ENCODE measurements at places on chromosomes 2 and 18. TPM values are rescaled to one million over a fixed set of nuclear protein-coding genes. Genes with fewer than 3 reads are reported as not detected.
A peak's percentile ranks its signal among the peaks of the same experiment; 100 is the strongest.

DNA sequence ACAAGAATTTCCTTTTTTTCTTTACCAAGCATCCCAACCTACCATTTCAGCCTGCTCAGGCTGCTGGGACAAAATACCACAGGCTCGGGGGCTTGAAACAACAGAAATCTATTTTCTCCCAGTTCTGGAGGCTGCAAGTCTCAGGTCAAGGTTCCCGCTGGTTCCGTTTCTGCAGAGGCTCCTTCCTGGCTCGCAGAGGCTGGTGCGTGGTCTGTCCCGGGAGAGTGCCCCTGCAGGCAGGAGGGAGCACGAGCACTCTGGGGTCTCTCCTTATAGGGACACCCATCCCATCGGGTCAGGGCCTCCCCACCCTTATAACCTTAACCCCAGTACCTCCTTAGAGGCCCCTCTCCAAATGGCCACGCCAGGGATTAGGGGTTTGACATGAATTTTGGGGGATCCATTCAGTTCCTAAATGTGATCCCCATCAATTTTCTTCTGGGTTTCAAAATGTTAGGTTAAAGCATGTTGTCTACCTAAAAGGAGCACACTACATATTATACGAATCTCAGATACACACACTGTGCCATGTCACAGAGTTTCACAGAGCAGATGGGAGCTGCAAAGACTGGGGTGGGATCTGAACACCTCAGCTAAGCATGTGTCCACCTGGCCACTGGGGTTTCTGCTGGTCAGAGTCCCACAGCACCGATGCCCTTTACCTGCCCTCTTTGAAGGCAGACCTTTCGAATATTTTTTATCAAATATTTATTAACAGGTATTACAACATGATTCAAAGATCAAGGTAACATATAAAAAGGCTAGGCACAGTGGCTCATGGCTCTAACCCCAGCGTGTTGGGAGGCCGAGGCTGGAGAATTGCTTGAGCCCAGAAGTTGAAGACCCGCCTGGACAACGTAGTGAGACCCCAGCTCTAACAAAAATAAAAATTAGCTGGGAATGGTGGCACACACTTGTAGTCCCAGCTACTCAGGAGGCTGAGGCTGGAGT is 17.6 kb upstream of the ADI1 start:
- DNase-seq: no peak
- peak overlapping the region; percentile 33 for H3K4me3 ChIP-seq
- peak overlapping the region; percentile 90 for H3K27ac ChIP-seq
- peaks cover 42% of the 10 kb centered on the region for H3K4me1 ChIP-seq
- no peaks in the 10 kb centered on the region for H3K27me3 ChIP-seq

- H3K4me1 ChIP-seq: no peaks in the 10 kb centered on the region
- no peak overlapping the region for H3K27ac ChIP-seq
- DNase-seq: no peak
- H3K36me3 ChIP-seq: peaks cover 19% of the 10 kb centered on the region
- H3K4me3 ChIP-seq: no peak overlapping the region
- no peaks in the 10 kb centered on the region for H3K27me3 ChIP-seq
Observed at GRCh38 chr2:131085646-131086045, 7.6 kb downstream of the FAM168B start.

- H3K27me3 ChIP-seq: peaks cover 59% of the 10 kb centered on the region
- H3K4me1 ChIP-seq: peaks cover 24% of the 10 kb centered on the region
- no peak for DNase-seq
- H3K27ac ChIP-seq: no peak overlapping the region
Observed at GRCh38 chr2:161418715-161419637, 2.9 kb downstream of the TBR1 start.

- H3K4me3 ChIP-seq: no peak overlapping the region
- no peak overlapping the region for H3K27ac ChIP-seq
- no peaks in the 10 kb centered on the region for H3K4me1 ChIP-seq
Observed at GRCh38 chr2:579351-579886, 97.8 kb downstream of the TMEM18 start.

DNA sequence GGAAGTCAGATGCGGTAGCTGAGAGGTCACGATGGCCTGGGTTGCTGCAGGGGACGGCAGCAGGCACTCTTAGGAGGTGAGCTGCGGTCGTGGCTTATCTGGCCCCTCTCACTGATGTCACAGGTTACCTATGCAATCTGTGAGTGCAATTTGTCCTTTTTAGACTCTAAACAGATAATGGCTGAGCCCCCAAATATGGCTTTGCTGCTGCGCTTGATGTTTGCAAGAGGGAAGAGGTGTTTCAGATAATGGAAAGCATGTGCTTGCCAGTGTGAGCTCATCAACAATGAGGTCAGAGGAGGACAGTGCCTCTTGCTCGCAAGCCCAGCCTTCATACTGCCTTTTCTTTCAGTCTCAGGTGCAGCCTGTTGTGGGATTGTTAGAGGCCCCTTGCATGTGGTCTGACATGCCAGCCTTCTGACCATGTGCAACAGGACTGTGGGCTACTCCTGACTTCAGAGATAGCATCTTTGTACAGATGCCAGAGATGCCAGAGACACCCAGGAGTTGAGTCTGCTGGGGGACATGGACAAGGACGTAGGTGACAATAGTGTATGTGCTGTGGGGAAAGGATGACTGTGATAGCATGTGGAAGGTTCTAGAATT is 151.3 kb downstream of the TANC1 start:
- no peaks in the 10 kb centered on the region for H3K27me3 ChIP-seq
- H3K36me3 ChIP-seq: peaks cover 16% of the 10 kb centered on the region
- H3K27ac ChIP-seq: no peak overlapping the region
- DNase-seq: no peak
- peaks cover 18% of the 10 kb centered on the region for H3K4me1 ChIP-seq

DNA sequence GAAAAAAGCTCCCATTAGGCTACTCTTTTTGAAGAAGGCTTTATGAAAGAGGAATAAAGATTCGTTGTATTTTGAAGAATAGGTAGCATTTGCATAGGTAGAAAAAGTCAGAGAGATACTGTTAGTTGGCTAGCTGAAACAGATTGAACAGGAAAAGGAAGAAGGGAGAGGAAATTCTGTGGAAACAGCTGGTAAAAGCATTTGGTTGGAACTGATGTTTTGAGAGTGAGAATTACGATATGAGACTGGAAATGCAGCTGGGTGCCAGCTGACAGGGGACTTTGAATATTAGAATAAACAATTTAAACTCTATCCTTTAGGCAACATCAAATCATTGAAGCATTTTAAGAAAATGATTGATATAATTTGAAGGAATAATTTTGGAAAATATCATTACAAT is 96.7 kb upstream of the CNTNAP5 start:
- H3K4me3 ChIP-seq: no peak overlapping the region
- H3K27me3 ChIP-seq: no peaks in the 10 kb centered on the region
- no peak for DNase-seq
- H3K4me1 ChIP-seq: no peaks in the 10 kb centered on the region
- H3K36me3 ChIP-seq: no peaks in the 10 kb centered on the region
- no peak overlapping the region for H3K27ac ChIP-seq

- H3K36me3 ChIP-seq: no peaks in the 10 kb centered on the region
- H3K27me3 ChIP-seq: no peaks in the 10 kb centered on the region
- no peak overlapping the region for H3K27ac ChIP-seq
- no peak for DNase-seq
Observed at GRCh38 chr2:20916604-20917286, 93.8 kb upstream of the LDAH start.

DNA sequence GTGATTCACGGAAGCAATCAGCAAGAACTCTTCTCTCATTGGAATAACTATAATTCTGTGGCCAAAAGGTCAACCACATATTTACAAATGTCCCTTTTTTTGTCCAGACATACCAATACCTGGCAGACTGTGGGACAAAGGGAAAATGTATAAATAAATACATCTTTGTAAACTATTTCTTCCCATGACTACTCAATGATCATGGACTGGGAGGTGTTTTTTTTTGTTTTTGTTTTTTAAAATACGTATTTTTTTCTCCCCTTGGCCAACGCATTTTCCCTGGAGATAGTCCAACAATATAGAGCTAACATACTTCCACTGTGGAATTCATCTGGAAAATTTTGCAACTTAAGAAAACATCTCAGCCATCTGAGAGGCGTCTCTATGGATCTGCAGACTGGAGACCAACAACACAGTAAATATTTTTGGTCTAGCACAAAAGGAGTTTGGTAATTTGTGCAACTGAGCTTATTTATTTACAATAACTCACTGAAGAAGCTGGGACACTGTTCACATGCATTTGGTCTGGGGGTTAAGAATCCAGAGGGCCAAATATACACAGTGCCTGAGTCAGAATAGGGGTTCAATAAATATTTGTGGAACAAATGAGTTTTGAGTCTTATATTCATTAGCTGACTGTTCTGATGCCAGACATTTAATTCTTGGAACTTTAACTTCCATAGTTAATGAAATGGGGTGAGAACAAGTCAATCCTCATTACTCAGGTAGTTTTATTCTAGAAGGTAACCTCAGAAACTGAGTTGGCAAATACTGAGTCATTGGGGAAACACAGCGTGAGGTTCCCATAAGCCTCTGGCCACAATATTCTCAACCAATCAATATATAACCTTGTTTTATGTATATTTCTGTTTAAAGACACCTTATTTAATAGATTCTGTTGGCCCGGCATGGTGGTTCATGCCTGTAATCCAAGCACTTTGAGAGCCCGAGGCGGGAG is 36.2 kb downstream of the CCBE1 start:
- DNase-seq: no peak
- H3K4me3 ChIP-seq: no peak overlapping the region
- no peaks in the 10 kb centered on the region for H3K27me3 ChIP-seq

- no peak for DNase-seq
- no peaks in the 10 kb centered on the region for H3K36me3 ChIP-seq
- peaks cover 32% of the 10 kb centered on the region for H3K4me1 ChIP-seq
- no peak overlapping the region for H3K4me3 ChIP-seq
Observed at GRCh38 chr2:101146535-101146934, 4.6 kb downstream of the TBC1D8 start.

DNA sequence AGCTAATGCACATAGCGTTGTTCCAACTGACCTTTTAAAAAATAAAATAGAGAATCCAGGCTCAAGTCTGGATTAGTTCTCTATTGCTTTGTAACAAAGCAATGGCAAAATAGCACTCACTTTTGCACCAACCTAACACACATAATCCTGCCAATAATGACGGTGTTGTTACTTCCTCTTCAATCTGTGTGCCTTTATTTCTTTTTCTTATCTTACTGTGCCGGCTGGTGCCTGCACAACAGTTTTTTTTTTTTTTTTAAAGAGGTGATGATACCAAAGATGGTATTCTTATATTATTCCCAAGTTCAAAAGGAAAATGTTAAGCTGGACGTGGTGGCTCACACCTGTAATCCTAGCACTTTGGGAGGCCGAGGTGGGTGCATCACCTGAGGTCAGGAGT is 3.4 kb downstream of the PLB1 start:
- H3K4me3 ChIP-seq: no peak overlapping the region
- no peaks in the 10 kb centered on the region for H3K4me1 ChIP-seq
- DNase-seq: no peak
- H3K27ac ChIP-seq: no peak overlapping the region
- H3K36me3 ChIP-seq: no peaks in the 10 kb centered on the region
- H3K27me3 ChIP-seq: no peaks in the 10 kb centered on the region

DNA sequence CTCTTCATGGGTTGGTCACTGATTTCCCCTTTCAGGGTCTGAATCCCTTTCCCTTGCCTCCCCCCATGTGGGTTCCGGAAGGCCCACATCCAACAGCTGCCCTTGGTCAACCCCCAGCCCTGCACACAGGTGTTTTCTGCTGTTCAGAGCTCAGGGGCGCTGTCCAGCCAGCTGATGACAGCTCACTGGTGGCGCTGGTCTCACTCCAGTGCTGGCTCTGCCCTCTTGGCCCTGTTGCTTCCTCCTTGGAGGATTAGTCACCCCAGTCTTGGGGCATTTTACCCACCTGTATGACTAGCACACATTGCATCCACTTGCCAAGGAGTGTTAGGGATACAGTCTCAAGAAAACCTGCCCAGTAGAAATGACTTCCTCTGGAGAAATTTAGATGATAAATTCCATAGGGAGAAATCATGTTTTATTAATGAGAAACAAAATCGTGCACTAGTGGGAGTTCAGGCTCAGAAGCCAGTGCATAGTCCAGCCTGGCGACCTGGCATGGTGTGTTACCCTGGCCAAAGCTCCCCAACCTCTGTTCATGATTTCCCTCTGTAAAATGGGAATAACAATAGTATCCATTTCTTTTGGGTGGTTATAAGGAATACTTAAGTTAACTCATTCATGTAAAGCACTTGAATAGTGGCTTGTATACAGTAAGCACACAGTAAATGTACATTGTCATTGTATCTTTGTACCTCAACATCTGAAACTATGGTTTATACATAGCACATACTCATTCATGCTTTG is 21.6 kb downstream of the CRIM1 start:
- no peak for DNase-seq
- peaks cover 6% of the 10 kb centered on the region for H3K36me3 ChIP-seq
- no peak overlapping the region for H3K4me3 ChIP-seq
- peaks cover 22% of the 10 kb centered on the region for H3K4me1 ChIP-seq
- H3K27ac ChIP-seq: no peak overlapping the region

- no peaks in the 10 kb centered on the region for H3K4me1 ChIP-seq
- H3K36me3 ChIP-seq: no peaks in the 10 kb centered on the region
- no peak overlapping the region for H3K4me3 ChIP-seq
- no peak for DNase-seq
- H3K27ac ChIP-seq: no peak overlapping the region
Observed at GRCh38 chr2:55088400-55088799, 38.1 kb upstream of the RTN4 start.

DNA sequence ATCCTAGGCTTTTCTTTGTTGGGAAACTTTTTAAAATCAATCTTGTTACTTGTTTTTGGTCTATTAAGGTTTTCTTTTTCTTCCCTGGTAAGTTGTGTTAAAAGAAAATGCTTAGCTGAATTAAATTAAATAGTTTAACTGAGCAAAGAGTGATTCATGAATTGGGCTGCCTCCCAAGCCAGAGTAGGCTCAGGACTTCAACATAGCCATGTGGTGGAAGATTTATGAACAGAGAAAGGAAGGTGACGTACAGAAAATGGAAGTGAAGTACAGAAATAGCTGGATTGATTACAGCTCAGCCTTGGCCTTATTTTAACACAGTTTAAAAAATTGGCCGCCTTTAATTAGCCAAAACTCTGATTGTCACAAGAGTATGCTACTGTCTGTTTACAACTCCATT is 27.9 kb upstream of the GALNT5 start:
- no peak for DNase-seq
- H3K27ac ChIP-seq: peak overlapping the region; percentile 46
- H3K36me3 ChIP-seq: no peaks in the 10 kb centered on the region

GRCh38 chr2:155372969-155373368 is 674.5 kb downstream of the KCNJ3 start:
- H3K4me1 ChIP-seq: no peaks in the 10 kb centered on the region
- no peak overlapping the region for H3K27ac ChIP-seq
- no peaks in the 10 kb centered on the region for H3K36me3 ChIP-seq
- H3K4me3 ChIP-seq: no peak overlapping the region
- DNase-seq: no peak
- H3K27me3 ChIP-seq: no peaks in the 10 kb centered on the region

GRCh38 chr2:224999754-225000153 is 42.5 kb downstream of the DOCK10 start:
- no peaks in the 10 kb centered on the region for H3K36me3 ChIP-seq
- H3K4me1 ChIP-seq: peaks cover 19% of the 10 kb centered on the region
- H3K27ac ChIP-seq: no peak overlapping the region
- DNase-seq: no peak
- H3K4me3 ChIP-seq: no peak overlapping the region

KRCC1 gene
- total RNA-seq: 11.7 TPM

ACYP2 gene
- total RNA-seq: 5.7 TPM

SULT1C4 gene
- total RNA-seq: not detected

GPAT2 gene
- total RNA-seq: 0.18 TPM

SAG gene
- not detected for total RNA-seq

SDC1 gene
- 517 TPM for total RNA-seq

PIKFYVE gene
- total RNA-seq: 12.6 TPM

IL37 gene
- total RNA-seq: not detected

RGPD5 gene
- total RNA-seq: 10.6 TPM

TP53I3 gene
- 84.3 TPM for total RNA-seq

Measured in esophagus squamous epithelium (tissue), 5 donors.